ENCODE measurements at places on chromosomes 5 and 9.

- no peak for DNase-seq
Measured at GRCh38 chr9:108466304-108466703, 389.5 kb downstream of the ACTL7B start.

GRCh38 chr9:78127279-78128225 lies 95.9 kb upstream of the GNAQ start:
- no peak for DNase-seq

DNA sequence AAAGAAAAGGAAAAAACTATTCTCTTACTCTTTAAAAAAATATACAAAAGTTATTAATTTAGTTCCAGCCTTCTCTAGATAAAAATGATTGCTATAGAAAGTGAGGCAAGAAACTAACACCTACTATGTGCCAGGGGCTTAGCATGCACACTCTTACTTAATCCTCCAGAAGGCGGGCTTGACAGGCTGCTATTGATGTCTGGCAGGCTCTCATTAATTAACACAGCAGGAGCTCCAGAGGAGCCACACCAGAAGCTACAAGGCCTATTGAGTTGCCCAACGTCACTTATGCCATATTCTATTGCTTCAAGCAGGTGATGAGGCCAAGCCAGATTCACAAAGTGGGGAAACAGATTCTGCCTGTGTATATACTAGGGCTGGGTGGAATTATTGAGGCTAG lies 54.6 kb upstream of the CLINT1 start:
- no peak for DNase-seq

- DNase-seq, result no peak
Measured at GRCh38 chr5:88555674-88556073, 287.0 kb upstream of the TMEM161B start.

DNA sequence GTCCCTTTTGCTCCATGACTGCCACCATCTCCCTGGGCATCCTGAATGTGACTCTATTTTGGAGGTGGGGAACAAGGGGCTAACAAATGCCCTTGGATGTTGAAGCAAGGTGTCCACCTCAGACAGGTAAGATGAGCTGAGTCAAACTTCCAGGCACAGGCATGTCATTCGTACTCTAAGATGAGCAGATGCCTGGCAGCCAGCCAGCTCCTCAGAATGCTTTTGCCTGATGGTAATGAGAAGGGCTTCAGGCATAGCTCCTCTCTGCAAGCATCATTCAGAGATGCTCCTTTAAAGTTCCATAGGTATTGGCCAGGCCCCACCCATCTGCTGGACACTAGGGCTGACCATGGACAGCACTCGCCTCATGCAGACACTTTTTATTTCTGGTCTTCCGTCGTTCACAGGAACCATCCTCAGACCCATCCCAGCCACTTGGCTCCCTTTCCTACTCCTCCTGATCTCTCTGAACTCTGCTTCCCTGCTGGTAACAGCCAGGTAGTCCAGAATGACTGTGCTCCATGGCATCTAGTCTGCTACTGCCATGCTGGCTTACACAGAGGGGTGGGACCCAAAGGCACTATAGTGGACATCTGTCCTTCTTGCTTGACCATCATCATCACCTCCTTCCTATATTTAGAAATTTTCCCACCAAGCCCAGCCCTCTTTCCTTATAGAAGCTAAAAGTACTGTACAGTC lies 118.8 kb downstream of the GLIS3 start:
- no peak for DNase-seq

GRCh38 chr9:37977851-37978480 lies 74.0 kb upstream of the SLC25A51 start:
- no peak for DNase-seq

GRCh38 chr5:39164016-39164415 lies 55.3 kb downstream of the FYB1 start:
- DNase-seq, result no peak

- DNase-seq, result peak; percentile 89
Measured at GRCh38 chr5:53249529-53250200, 140.1 kb upstream of the MOCS2 start.

DNA sequence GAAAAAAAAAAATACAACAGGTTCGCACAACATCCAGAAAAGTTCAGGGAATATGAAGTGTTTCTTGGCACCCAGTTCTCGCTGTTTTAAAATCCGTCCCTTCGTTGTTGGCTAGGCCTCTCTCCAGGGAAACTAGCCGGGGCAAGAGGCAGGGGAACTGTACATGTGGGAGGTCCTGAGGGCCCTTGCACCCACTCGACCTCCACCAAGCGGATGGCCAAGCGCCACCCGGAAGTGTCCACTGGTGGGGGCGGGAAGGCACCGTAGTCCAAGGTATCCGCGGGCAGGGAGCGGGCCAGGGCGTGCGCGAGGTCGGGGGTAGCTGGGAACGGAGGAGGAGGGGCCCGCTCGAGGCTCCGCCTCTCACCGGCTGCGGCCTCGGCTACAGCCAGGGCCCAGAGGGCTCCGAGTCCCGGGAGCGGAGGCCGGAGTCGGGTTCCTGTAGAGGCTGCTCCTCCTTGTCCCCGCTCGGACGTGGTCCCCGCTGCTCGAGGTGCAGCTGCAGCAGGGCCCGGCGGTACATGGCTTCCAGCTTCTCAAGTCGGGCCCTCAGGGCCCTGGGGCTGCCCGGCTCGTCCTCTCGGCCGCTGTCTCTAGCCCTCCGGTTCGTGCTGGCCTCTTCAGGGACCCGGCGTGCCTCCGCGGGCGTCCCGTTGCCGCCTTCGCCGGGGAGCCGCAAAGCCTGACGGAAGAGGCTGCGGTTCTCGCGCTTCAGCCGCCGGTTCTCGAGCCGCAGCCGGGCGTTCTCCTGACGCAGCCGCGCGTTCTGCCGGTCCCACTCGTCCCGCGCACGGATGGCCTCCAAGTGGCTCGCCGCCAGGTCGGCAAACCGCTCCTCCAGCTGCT lies 720 bp downstream of the TUSC1 start:
- DNase-seq, result peak; percentile 81

DNA sequence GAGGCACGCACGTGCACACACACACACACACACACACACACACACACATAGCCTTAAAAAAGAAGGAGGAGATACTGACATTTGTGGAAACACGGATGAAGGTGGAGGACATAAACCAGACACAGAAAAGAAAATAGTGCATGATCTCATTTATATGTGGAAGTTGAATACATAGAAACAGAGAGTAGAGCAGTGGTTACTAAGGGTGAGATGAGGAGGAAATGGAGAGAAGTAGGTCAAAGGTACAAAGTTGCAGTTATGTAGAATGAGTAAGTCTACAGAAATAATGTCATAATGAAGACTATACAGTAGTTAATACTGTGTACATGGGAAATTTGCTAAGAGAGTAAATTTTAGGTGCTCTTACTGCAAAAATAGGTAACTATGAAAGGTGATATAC lies 412.2 kb upstream of the CDH9 start:
- DNase-seq, result no peak

DNA sequence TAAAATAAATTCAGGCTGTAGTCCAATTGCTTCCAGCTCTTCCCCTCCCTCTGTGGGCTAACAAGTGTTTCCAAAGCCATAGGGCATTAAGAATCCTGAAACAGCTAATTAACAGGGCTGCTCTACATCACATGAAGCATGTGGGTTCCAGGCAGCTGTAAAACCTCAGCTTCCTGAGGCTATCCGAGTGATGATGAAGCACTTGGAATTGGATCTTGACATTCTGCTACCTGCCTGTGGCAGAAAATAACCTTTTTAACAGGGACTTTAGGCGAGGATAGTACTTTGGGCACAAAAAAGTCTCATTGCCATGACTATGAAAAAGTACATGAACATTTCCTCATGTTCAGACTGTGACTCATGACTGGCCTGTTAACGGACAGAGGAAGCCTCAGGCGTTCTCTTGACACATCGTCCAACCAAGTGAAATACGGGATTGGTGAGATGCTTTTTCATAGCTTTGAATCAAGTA lies 107.2 kb downstream of the PDE4D start:
- peak; percentile 80 for DNase-seq

DNA sequence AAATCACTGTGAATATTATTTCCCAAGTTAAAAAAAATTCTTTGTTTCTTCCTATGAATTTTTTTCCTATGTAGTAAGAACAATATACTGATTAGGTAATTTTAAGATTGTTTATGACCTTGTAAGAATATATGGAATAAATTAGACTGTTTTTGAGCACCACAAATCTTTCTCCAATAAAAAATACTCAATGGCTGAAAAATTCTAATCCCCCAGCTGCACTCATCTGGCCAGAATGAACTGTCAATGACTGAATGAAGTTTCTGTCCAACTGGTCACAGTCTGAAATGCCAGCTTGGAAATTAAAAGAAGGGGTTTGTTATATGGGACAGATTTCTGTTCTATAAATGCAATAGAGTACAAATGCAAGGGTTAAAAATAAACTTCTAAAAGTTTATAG lies 569.5 kb upstream of the SEMA6A start:
- DNase-seq, result no peak

DNA sequence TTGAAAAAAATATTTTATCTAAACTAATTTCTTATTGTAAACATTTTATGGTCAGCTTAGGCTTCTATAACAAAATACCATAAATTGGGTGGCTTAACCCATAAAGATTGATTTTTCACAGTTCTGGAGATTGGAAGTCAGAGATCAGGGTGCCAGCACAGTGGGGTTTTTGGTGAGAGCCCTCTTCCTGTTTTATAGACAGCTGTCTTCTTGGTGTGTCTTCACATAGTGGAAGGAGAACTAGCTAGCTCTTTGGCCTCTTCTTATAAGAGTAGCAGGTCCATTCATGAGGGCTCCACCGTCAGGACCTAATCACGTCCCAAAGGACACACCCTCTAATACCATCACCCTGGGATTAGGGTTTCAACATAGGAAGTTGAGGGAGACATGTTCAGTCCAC lies 26.6 kb downstream of the OTULINL start:
- no peak for DNase-seq

- peak; percentile 32 for DNase-seq
Measured at GRCh38 chr5:17077440-17078233, 139.8 kb upstream of the BASP1 start.

- DNase-seq, result no peak
Measured at GRCh38 chr9:4842213-4842612, 49.5 kb downstream of the RCL1 start.

GRCh38 chr5:31585895-31586270 lies 53.0 kb upstream of the PDZD2 start:
- no peak for DNase-seq

Measured in lung microvascular endothelial cell (primary cell).